ENCODE measurements at places on chromosomes 12 and 14. TPM values are rescaled to one million over a fixed set of nuclear protein-coding genes. Genes with fewer than 3 reads are reported as not detected.

SLC17A8 gene
- total RNA-seq: not detected

DNA sequence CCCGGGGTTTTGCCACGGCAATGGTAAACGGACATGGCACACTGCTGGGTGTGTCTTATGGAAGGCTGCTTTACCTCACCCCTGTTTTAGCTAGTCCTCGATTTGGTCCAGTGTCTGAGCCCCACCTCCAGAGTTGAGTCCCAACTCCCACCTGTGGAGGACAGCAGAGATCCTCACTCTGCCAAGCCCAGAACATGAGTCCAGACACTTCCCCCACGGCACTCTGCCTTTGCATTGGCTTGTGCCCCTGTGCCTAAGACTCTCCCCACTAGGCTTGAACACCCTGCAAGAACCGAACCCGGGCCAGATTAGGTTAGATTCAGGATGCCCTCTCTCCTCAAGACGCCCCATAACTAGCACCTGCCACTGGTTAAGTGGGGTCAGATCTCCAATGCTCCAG, 59.8 kb upstream of the C14orf180 start:
- no peaks in the 10 kb centered on the region for H3K4me1 ChIP-seq
- no peak overlapping the region for H3K27ac ChIP-seq
- H3K36me3 ChIP-seq: no peaks in the 10 kb centered on the region
- DNase-seq: no peak

DNA sequence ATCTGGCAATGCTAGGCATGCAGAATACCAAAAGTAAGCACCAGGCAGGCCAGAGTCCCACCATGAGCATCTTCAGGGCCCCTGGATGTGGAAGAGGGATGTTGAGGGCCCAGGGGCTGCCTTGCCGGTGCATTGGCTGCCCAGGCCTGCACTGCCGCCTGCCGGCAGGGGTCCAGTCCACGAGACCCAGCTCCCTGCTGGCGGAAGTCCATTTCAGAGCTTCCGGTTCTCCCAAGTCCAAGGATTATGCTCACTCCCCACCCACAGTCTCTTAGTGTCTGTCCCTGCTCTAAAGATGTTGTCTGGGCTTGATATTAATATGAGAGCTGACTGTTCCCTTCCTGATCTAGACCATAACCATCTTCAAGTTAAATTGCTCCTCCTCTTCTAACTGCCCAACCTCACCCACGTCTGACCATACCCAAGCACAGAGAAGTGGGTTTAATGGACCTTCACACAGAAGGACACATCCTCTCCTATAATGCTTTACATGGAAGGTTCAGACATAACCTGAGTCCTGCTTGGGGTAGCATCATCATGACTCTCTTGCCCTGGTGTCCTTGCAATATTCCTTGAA, 117.4 kb downstream of the DAD1 start:
- DNase-seq: no peak
- no peaks in the 10 kb centered on the region for H3K36me3 ChIP-seq
- H3K27ac ChIP-seq: peak overlapping the region; percentile 22
- no peaks in the 10 kb centered on the region for H3K27me3 ChIP-seq

DNA sequence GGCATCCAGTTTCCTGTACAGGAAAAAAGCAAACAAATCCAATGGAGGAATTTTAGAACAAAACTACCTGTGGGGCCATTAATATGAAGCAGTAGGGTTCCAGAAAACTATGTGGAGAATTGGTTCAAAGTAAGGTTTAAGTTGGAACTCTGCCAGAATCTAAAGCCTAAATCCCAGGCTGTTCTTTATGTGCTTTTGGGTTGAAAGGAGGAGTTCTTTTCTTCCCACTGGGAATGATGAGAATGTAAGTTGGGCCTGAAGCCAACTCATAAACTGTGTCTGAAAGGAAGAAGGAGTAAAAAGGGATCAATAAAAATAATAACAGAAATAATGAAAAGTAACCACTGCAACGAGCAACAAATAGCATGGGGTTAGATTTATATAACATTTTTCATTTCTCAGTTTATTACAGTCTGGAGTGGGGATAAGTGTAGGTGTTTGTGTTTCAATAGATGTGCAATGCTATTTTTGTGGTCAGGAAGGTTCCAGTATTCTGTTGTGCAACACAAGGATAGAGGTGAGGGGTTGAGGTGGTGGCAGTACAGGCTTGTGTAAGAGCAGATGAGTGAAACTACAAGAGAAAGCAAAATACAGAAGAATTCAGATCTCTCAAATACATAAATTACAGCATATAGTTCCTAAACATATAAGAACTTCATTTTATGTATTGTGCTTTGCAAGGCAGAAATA, 373.6 kb downstream of the EMP1 start:
- no peak overlapping the region for H3K27ac ChIP-seq
- H3K36me3 ChIP-seq: no peaks in the 10 kb centered on the region
- DNase-seq: no peak
- peaks cover 11% of the 10 kb centered on the region for H3K4me1 ChIP-seq
- no peak overlapping the region for H3K4me3 ChIP-seq
- no peaks in the 10 kb centered on the region for H3K27me3 ChIP-seq

DNA sequence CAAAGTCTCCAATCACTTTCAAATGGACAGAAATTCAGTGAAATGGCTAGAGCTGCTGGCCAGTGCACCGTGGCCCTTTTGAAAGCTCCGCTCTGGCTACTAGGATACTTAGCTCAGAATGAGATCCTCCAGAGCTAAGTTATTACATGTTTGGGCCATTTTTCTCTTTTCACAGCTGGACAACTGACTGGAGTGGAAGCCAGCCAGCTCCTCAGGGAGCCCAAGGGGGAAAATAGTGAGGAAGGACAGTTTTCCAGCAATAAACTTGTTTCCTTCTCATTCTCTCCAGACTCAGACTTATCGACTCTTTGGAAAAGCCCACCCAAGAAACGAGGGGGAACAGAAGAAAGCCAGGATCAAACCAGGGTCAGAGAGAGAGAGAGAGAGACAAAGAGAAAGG, 266.0 kb downstream of the KSR2 start:
- DNase-seq: no peak
- H3K4me1 ChIP-seq: no peaks in the 10 kb centered on the region

GRCh38 chr12:86723326-86723725, 467.1 kb upstream of the MGAT4C start:
- no peaks in the 10 kb centered on the region for H3K36me3 ChIP-seq
- no peak for DNase-seq
- no peak overlapping the region for H3K27ac ChIP-seq
- H3K27me3 ChIP-seq: no peaks in the 10 kb centered on the region
- H3K4me1 ChIP-seq: peaks cover 40% of the 10 kb centered on the region

ARG2 gene
- 10.9 TPM for total RNA-seq

- H3K27me3 ChIP-seq: no peaks in the 10 kb centered on the region
- H3K36me3 ChIP-seq: no peaks in the 10 kb centered on the region
- no peak overlapping the region for H3K4me3 ChIP-seq
- H3K4me1 ChIP-seq: peaks cover 9% of the 10 kb centered on the region
- no peak for DNase-seq
Observed at GRCh38 chr14:31084385-31084784, 58.2 kb upstream of the STRN3 start.

DNA sequence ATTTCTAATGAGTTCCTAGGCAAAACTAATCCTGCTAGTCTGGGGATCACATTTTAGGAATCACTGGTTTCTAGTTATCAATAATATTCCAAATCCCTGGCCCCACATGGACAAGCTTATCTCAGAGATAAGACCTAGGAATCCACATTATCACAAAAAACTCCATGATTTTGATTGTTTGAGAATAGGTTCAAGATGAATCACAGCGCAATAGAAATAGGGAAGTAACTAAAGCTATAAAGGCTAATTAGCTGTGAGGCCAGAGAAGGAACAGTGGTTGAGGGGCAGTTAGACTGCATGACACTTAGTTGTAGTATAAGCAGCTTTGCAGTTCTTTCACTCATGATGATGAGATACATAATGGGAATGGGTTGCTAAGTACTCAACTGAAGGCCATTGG, 13.1 kb upstream of the ATP5F1B start:
- no peak overlapping the region for H3K4me3 ChIP-seq
- peaks cover 14% of the 10 kb centered on the region for H3K36me3 ChIP-seq
- H3K4me1 ChIP-seq: no peaks in the 10 kb centered on the region
- H3K27me3 ChIP-seq: no peaks in the 10 kb centered on the region
- DNase-seq: no peak

FGF6 gene
- total RNA-seq: not detected

- H3K4me1 ChIP-seq: peaks cover 52% of the 10 kb centered on the region
- H3K4me3 ChIP-seq: peak overlapping the region; percentile 44
- DNase-seq: no peak
- H3K27me3 ChIP-seq: no peaks in the 10 kb centered on the region
Observed at GRCh38 chr12:54285150-54286041, 4.9 kb downstream of the HNRNPA1 start.

GRCh38 chr12:10364815-10365622, 24.8 kb downstream of the KLRK1 start:
- H3K27ac ChIP-seq: no peak overlapping the region
- H3K36me3 ChIP-seq: no peaks in the 10 kb centered on the region
- peaks cover 11% of the 10 kb centered on the region for H3K4me1 ChIP-seq
- no peak overlapping the region for H3K4me3 ChIP-seq
- no peak for DNase-seq

- H3K36me3 ChIP-seq: no peaks in the 10 kb centered on the region
- H3K27me3 ChIP-seq: no peaks in the 10 kb centered on the region
- DNase-seq: no peak
- peak overlapping the region; percentile 49 for H3K27ac ChIP-seq
- no peak overlapping the region for H3K4me3 ChIP-seq
Observed at GRCh38 chr12:89383235-89384049, 31.1 kb upstream of the DUSP6 start.

- no peak for DNase-seq
- H3K27me3 ChIP-seq: peaks cover 4% of the 10 kb centered on the region
- H3K4me3 ChIP-seq: peak overlapping the region; percentile 25
- peaks cover 10% of the 10 kb centered on the region for H3K4me1 ChIP-seq
Observed at GRCh38 chr12:3704512-3705353, 48.2 kb downstream of the CRACR2A start.

BCL11B gene
- total RNA-seq: 0.17 TPM

OR11G2 gene
- not detected for total RNA-seq

- peaks cover 55% of the 10 kb centered on the region for H3K4me1 ChIP-seq
- H3K27me3 ChIP-seq: no peaks in the 10 kb centered on the region
Observed at GRCh38 chr12:54262403-54262925, 17.5 kb downstream of the CBX5 start.

DNA sequence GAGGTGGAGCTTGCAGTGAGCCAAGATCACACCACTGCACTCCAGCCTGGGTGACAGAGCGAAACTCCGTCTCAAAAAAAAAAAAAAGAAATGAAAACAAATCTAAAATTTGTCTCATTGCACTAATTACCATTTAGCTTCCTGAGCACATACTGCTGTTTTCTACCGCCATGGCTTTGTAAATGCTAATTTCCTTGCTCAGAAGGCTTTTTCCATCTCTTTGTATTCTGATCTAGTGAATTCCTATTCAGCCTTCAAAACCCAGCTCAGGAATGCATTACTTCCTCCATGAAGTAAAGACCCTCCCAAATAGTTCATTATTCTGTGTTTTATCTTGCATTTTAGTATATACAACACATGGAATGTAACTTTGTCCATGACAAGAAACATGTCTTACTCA, 33.6 kb downstream of the CEP83 start:
- H3K36me3 ChIP-seq: peaks cover 22% of the 10 kb centered on the region
- no peaks in the 10 kb centered on the region for H3K27me3 ChIP-seq
- no peak for DNase-seq
- peaks cover 21% of the 10 kb centered on the region for H3K4me1 ChIP-seq

GRCh38 chr14:51157012-51157411, 62.1 kb upstream of the TRIM9 start:
- no peaks in the 10 kb centered on the region for H3K4me1 ChIP-seq
- no peak overlapping the region for H3K27ac ChIP-seq
- no peak for DNase-seq
- H3K4me3 ChIP-seq: no peak overlapping the region
- no peaks in the 10 kb centered on the region for H3K27me3 ChIP-seq
- no peaks in the 10 kb centered on the region for H3K36me3 ChIP-seq

TBX5 gene
- not detected for total RNA-seq

DNA sequence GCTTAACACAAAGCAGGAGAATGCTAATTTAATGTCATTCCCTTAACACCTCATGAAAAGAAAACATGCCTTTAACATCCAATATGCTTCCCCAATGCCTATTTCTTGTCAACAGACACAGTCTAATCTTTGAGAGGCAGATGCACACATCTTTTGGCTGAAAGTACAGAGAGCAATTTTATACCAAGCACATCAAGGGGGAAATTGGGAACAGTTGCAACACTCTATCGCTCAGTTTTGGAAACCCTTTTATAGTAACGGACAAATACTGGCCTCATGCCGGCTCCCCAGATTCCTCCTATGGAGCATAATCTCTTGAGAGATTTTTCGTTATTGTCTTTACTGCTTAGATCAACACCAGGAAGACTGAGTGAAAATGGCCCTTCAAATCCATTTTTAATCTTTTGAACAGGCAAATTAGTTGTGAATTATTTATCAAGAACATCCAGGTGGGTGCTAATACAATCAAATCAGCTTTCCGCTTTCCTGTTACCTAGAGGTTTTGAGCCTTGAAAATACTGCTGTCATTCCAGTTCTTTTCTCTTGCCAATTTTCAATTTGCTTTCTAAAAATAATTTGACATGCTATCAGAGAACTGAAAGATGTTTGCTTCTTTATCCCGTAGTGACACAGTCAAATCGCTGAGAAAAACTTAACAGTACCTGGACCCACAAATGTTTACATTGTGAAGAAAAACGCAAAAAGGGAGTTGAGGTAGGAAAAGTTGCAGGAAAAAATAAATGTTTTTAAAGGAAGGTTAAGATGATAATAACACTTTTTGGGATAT, 60.7 kb upstream of the CAND1 start:
- no peak for DNase-seq
- no peak overlapping the region for H3K4me3 ChIP-seq
- no peak overlapping the region for H3K27ac ChIP-seq
- H3K4me1 ChIP-seq: no peaks in the 10 kb centered on the region

TSPAN9 gene
- total RNA-seq: 50.4 TPM

GRCh38 chr12:26101763-26102162, 23.1 kb downstream of the BHLHE41 start:
- no peak for DNase-seq
- H3K4me1 ChIP-seq: peaks cover 4% of the 10 kb centered on the region
- H3K27ac ChIP-seq: no peak overlapping the region
- H3K36me3 ChIP-seq: no peaks in the 10 kb centered on the region
- H3K4me3 ChIP-seq: no peak overlapping the region

DNA sequence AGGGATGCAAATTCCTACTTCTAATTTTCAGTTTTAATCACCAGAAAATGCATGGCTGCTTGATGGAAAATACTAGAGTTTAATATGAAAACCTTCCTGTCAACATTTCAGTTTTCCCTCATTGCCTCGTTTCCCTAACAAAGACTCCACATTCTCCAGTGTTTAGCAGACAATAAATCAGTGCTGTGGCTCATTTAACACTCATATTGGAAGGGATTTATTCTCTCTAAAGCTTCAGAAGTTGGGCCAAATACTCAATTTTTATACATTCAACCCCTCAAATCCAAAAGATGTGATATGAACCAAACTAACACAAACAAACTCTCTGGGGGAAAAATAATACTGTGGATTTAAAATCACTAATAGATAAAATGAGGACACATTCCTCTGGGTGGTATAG, 482.5 kb downstream of the FLRT2 start:
- DNase-seq: no peak
- H3K36me3 ChIP-seq: no peaks in the 10 kb centered on the region
- H3K4me3 ChIP-seq: no peak overlapping the region
- H3K27me3 ChIP-seq: no peaks in the 10 kb centered on the region
- no peak overlapping the region for H3K27ac ChIP-seq

EML1 gene
- total RNA-seq: 61.0 TPM

All from chondrocyte (in vitro differentiated cells).